Fibroblast of villous mesenchyme (primary cell): ENCODE measurements at places on chromosomes 1 and 21.
A peak's percentile ranks its signal among the peaks of the same experiment; 100 is the strongest.

GRCh38 chr1:167077128-167077867, 12.9 kb downstream of the GPA33 start:
- no peak for DNase-seq

DNA sequence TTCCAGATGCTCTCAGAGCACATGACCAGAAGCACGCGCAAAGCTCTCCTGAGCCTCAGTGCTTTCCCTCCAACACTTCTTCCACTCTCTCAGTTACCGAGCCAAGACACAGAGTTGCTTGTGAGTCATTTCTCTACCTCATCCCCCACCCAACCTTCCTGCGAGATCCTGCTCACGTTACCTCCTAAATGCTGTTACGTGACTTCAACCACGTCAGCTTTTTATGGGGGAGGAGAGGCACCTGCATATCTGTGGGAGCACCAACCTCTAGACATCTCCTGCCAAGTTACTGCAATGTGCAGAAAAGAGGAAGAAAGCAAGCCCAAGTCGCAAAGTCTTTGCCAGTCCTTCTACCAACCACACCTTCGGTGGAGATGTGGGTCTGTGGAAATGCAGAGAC, 27.2 kb upstream of the ERG start:
- no peak for DNase-seq

DNA sequence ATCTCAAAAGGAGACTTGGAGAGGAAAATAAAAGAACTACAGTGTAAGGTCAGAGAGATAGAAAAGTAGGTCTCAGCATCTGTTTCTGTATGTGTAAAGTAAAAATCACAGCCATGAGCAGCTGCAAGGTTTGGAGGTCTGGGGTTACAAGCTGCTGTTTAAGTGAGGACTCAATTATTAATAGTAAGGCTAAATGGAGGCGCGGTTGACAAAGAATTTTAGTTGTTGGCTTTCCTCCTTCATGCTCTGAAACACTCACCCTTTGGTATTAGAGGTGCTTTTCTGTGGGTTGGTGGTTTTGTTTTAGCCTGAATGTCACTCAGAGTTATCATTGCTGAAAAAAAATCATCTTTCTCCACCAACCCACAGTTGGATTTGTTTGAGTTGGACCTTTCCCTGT, 59.8 kb upstream of the HAO2 start:
- no peak for DNase-seq

GRCh38 chr1:61157468-61157987, 75.2 kb downstream of the NFIA start:
- DNase-seq = peak; percentile 90

DNA sequence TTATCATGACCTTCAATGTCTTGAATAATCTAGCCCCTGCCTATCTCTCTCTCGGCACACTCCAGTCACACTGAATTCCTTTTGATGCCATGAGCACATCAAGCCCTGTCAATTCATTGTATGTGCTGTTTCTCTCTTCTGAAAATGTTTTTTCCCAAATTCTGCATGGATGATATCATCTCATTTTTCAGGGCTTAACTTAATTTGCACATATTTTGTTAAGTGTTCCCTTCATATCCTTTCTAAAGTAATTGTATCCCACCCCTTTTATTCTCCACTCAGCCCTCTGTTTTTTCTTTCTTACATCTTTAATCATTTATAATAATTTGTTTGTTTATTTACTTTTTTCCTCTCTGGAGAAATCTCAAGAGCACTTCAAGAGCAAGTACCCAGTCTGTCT, 149.9 kb downstream of the ZNF326 start:
- DNase-seq = no peak

DNA sequence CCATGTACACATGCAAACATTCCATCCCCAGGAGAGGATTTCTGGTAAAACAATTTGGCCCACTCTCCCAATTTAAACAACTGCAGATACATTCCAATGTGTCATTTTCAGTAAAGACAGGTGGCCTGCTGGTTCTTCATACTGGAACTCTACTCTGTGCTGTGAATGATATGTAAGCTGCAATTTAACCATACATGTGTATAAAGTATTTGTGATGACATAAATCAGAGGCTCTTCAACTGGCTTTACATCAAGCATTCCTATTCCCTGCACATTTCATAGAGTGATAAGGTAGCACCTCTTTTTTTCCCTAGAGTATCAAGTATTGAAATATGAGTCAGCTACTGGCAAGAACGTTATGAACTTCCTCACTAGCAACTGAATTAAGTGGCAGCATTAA, 649.5 kb upstream of the ADGRL2 start:
- no peak for DNase-seq

- DNase-seq = no peak
Measured at GRCh38 chr1:215156232-215156631, 73.7 kb downstream of the KCNK2 start.

DNA sequence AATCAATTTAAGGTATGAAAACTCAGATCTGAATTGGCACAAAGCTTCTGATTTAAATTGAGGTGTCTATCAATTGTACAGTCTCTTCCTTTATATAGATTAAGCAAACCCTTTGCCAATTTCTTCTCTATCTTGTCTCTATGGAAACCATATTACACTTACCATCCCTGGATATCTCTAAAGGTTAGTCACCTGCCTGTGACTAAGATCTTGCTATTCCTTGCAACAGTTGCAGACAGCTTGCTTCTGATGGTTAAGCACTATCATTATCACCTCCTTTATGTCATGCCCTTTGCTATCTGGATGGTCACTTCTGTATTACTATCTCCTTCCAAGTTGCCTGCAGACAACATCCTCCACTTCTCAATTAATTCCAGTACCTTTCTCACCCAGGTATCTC, 998.6 kb upstream of the B3GALT2 start:
- DNase-seq = no peak

DNA sequence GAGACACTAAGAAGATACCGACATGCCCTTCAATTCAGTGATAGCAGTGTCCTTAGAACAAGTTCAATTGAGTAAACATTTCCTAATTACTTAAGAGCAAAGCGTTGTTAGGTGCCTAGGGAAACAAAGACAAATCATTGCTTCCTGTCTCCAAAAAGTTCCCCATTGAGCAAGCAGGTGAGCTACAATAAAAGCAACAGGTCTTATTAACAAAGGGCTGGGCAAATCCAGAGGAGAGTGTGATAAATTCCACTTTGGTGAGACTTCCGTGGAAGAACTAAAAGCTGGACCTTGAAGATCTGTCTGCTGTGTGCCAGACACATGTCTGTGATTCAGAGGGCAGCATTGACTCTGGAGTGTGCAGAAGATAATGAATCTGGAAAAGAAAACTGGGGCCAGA, 1.9 kb upstream of the TUT4 start:
- DNase-seq = no peak

GRCh38 chr1:203096566-203096965, 10.8 kb upstream of the MYOG start:
- no peak for DNase-seq

DNA sequence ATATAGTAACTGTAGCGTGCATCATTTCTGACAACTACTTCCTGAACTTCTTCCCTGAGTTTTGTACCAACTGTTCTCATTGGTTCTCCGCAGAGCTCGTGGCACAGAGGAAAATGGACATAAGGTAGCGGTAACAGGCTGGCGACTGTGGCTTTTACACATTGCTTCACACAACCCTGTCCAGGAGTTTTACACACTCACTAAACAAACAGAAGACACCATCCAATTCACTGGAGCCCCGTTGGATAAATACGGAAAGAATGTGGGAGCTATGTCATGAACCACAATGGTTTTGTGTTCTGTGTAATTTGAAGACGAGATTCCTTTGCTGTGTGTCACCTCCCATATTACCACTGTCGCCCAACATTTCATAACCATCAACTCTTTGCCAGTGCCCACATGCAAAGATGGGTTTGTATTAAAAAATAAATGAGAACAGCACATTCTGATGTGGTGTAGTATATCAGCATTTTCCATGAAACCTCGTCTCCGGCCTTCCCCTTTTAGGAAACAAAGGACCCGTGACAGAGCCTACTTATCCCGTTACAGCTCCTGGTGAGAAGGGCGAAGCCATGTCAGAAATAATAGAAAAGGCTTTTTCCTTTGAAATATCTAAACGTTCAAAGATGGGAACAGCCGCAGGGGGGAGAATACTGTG, 47.4 kb upstream of the ENAH start:
- DNase-seq = peak; percentile 92

DNA sequence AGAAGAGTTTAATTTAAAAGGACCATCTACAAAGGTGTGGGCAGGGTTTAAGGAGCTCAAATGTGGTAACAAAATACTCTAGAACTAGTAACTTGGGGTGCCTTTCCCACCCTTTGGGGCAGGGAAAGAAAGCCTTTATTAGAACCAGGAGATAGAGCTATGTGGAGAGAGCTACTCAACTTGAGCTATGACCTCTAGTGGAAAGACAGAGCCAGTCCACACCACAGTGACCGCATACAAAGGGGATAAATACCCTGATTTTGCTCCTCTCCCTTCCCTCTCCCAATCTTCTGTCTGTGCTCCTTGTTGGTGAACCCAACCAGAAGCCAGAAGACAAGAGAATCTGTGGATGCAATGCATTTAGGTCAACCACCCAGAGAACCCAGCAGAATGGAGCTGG, 54.4 kb upstream of the JAK1 start:
- DNase-seq = peak; percentile 17
